T-cell (primary cell): ENCODE measurements at places on chromosomes 7 and 10. TPM values are rescaled to one million over a fixed set of nuclear protein-coding genes. Genes with fewer than 3 reads are reported as not detected.

GRCh38 chr7:150732786-150733481 lies 4.3 kb upstream of the GIMAP5 start:
- DNase-seq: no peak

DNA sequence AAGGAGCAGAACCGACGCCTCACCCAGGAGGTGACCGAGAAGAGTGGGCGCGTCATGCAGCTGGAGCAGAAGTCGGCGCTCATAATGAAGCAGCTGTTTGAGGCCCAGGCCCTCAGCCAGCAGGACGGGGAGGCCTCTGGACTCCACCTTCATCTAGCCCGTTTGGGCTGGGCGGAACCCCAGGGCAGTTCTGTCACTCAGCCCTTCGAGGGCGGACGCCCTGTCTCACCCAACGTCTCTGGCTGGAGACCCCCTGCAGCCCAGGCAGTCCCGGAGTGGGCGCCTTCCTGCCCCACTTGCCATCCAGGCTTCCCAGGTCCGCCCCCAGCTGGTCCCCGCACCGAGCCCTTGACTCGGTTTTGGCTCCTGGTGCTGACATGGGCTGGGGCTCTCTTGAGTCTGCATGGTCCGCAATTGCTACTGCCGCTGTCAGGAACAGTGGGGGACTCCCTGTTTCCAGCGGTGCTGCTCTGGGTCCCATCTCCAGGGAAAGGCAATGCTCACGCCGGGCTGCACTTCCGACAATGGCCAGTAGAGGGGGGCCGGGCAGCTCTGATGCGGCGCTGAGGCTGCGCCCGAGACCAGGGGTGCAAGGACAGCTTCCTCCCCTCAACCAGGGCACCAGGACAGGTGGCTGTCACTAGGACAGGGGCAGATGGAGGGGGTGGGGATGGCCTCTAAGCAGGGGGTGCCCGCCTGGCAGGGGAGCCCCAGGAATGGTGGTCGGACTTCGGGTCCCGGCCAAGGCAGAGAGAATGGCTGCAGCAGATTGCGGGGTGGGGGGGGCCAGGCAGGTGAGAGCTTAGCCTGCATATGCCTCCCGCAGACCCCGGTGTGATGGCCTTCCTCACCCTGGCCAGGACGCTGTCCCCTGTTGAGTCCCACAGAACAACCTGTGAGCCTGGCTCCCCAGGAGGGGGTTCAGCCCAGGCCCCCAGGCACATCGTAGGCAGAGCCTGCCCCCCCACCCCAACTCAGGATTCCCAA lies 71.2 kb upstream of the KCTD7 start:
- DNase-seq: peak; percentile 38

DNA sequence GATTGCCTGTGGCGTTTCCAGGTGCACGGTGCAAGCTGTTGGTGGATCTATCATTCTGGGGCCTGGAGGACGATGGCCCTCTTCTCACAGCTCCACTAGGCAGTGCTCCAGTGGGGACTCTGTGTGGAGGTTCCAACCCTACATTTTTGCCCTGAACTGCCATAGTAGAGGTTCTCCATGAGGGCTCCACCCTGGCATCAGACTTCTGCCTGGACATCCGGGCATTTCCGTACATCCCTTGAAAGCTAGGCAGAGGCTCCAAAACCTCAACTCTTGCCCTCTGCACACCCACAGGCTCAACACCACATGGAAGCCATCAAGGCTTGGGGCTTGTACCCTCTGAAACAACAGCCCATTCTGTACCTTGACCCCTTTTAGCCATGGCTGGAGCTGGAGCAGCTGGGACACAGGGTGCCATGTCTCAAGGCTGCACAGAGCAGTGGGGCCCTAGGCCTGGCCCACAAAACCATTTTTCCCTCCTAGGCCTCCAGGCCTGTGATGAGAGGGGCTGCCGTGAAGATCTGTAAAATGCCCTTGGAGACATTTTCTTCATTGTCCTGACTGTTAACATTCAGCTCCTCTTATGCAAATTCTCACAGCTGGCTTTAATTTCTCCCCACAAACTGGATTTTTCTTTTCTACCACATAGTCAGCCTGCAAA lies 10.0 kb upstream of the FGL2 start:
- no peak for DNase-seq

- DNase-seq: no peak
These were observed 45.9 kb upstream of the OIT3 start for GRCh38 chr10:72847681-72848080.

DNA sequence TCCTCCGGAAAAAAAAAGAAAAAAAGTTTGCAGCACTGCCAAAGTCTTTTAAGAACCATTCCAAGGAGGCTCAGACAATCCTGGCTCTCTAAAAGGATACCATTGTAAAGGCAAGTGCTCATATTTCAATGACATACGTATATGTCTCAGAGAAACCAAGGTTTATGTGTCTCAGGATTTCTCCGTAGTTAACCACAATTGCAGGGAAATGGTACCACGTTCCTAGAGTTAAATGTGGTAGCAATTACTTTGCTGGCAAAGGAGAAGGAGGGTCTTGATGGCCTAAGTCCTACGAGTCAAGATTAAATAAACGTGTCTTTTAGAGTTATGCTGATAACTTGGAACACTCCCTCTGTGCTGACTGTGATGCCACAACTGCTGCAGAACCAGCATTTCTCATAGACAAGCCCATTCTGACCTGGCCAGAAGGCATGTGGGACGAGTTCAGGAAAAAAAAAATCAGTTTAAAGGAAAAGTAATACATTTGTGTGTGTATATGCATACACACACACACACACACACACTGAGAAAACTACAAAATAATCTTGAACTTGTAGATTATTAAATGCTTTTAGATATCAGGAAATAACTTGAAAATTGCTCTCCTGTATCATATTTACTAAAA lies 245.9 kb downstream of the FGFR2 start:
- DNase-seq: no peak

DNA sequence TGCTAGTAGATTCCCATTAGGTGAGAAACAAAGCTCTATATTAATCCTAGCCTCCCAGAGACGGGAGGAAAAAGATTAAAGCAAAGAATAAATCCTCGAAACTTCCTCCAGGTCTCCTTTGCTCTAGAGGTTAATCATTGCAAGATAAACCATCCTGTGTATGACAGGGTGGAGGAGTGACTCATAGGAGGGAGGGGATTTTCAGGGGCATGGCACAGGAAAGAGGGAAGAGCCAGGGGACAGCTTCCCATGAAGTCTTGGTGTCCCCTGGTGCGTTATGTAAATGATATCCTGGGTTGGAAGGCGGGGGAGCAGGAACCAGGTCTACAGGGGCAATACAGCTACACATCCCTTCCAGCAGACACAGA lies 780 bp downstream of the CYP3A5 start:
- no peak for DNase-seq

DNA sequence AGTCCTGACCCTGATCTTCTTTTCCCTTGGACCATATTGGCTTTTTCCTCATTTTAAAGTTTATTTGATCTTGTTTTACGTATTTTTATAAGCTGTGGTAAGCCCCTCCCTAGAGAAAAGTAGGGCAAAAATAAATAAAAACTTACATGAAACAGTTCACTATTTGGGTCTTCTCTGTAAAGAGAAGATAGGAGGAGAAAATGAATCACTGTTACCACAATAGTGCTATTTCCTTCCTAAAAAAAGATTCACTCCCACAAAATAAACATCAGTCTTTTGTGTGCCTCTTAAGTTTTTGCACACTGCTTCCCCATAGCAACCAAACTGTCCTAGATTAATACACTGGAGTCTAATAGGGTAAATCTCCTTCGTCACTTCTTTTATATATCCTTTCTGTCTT lies 1.4 kb upstream of the SVIL start:
- no peak for DNase-seq

DNA sequence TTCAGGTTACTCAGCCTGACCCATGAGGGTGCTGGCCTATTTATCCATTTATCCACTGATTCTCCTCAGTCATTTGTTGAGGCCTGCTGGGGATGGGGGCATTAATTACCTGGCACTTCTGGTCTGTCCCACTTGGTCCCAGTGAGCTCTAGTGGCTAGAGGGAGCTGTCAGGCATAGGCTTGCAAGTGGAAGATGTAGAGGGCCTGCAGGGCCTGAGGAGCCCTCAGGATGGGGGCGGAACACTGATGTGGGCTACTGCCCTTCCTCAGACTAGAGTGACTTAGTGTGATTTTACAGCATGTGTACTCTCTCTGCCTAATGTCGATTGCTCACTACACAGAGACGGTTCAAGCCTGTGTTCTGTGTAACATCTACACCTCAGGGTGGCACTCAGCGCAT lies 45.3 kb downstream of the TMEM178B start:
- DNase-seq: no peak

GRCh38 chr10:101691081-101691480 lies 3.9 kb downstream of the FBXW4 start:
- no peak for DNase-seq

Gene CDC14C
- not detected for total RNA-seq
